ENCODE measurements at places on chromosomes 7 and 10.

DNA sequence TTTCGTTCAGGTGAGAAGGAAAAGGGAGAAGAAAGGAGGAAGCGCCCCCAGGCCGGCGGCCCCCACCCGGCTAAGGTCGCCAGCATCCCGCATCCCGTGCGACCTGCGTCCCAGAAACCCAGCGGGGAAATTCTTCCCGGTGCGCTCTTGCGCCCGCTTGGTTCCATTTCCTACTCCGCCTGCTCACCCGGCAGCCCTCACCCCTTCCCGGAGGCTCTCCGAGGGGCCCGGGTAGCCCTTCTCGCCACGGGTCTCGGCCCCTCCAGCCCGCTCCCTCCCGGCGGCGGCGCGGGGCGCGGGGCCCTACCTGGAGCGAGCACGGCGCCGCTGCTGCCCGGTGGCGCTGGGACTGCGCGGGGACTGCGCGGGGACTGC is at the start of gene PRKCQ:
Gene PRKCQ, minus strand, starts transcription at position 373 of the 375 bp plus-strand sequence. CDS start 65,141 bp downstream, outside the sequence.
- DNase-seq: no peak

GRCh38 chr10:6283655-6284054 is 80.9 kb downstream of the PFKFB3 start:
- no peak for DNase-seq

GRCh38 chr7:23520582-23520981 is 11.2 kb downstream of the TRA2A start:
- no peak for DNase-seq

DNA sequence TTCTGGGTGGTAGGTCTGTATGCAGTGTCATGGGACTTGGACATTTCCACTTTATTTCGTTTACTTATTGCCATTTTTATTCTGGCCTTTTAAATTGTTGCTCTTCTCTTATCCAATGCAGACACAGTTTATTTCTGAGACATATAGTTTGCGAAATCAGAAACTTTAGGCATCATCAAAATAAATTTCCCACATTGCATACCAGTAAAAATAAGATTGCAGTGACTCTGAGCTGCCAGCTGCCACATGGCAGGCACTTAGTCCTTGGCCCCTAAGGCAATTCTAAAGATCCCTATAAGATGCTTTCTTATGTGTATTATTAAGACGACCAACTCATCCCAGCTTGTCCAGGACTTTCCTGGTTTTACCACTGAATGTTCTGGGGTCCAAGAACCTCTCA is 81.8 kb upstream of the ANKRD1 start:
- no peak for DNase-seq

DNA sequence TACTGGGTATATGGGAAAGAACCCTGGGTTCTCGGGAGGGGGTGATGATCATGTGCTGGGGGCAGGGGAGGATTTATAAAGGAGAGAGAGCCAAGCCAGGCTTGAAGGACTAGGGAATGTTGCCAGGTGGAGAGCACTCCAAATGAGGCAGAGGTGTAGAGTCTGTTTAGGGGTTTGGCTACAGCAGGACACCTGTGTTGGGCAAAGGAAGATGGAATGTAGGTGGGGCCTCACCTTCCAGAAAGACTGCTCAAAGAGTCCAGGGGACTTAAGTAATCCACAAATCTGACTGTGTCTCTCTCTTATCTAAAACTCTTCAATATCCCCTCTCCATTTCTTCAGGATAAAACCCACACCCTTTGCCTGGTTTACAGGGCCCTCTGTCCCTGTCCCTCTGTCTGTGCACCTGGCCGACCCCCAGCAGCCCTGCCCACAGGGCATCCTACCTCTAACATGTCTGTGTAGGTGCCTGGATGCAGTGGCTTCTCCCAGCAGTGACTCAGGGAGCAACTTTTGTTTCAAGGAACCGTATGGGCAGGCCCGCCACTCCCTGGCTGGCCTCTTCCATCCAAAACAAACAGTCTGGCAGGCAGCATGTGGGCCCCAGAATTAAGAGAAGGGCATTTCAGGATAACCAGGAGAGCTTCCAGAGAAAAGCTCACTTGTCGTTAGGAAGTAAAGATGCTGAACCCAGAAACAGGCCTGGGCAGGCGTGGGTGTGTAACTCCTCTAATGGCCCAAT is 10.6 kb upstream of the PLEKHA1 start:
- no peak for DNase-seq

- DNase-seq: no peak
Observed at GRCh38 chr10:86970162-86970981, 2.1 kb downstream of the ADIRF start.

DNA sequence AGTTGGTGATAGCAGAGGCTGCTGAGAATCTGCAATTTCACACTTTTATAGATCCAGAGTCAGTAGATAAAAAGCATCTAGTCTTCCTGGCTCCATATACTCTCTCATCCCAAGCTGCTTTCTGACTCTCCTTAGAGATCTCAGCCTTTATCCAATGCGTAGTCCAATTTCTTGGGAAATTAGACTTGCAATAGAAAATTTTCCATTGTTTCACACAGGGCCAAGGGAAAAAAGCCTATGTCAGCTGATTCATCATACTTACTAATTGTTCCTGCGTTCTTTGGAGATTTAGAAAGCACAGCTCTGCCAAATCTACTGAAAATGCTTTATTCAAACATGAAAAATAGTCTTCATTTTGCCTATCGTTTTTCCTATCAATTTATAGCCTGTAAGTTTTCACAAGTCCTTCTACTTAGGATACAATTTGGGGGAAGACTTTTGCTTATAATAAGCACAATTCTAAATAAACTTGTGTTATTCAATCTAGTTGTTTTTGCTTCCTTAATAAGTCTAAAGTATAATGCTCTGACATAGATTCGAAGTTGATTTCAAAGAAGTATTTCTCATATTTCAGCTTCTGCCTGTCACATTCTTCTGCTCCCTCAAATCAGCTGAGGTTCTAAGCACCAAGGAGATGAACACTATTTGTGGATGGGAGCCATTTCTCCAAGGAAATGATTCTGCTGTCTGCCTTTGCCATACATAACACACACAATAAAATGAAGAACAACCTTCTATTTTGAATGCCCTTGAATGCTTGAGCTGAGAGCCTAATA is 165.4 kb downstream of the ADAM12 start:
- no peak for DNase-seq

DNA sequence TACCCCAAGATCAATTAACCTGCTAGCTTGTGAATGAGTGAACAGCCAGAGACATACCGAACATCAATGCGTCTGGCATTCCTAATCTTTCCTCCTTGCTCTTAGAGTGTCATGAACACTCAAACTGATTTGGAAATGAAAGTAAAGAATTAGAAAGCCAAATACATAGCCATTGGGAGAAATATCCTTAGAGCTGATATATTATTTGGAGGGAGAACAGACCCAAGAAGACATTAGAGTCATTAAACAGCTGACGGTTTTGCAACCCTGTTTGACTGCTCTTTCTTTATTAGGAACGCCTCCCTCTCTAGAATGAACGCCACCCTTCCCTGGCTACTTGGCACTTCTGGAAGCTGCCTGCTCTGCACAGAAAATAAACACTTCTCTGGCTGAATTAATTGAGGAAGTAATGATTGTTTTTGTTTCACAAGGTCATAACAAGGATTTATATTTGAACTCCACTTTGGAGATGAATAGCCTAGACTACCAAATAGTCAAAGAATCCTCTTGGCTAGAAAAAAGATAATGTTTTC is 42.8 kb downstream of the CTTNBP2 start:
- DNase-seq: no peak

DNA sequence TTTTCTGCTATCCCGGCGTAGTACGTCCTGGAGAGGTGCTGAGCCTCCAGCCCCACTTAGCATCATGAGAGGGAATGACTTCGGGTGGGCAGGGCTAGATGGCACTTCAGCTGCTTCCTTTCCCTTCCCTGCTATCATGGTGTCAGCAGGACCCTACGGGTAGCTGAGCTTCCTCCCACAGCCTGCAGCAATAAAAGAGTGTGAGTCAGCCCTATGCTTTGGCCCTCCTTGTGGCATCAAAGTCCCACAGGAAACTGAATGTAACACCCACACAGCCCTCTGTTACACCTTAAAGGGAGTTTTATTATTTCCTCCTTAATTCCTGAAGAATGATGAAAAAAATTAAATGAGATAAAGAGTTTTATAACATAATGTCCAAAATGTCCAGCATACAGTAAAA is 458.1 kb downstream of the RPS24 start:
- DNase-seq: no peak

DNA sequence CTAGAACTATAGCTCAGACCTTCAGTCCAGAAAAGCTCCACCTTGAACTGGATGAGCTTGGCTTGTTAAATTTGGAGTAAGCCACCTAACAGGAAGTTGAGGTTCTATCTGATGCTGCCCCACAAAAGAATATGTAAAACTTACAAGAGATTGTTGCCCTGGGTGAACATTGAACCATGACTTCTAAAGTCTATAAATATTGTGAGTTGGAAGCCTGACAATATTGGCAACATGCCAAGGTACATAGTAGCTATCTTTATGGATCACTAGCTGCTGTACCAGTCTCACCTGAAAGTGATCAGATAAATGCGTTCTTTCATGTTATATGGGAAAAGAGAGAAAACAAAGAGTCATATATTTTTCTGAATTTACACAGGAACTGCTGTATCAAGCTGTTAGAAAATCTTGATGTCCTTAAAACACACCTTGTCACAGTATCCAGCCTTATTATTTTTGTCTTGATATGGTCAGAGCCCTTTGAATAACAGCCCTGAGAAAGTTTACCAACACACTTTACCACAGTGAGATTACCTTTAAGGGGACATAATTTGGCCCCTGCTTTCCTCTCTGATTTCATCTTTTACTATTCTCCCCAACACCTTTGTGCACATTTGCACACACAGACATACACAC is 92.0 kb downstream of the LSMEM1 start:
- DNase-seq: no peak

GRCh38 chr10:101693651-101693977 is 1.4 kb downstream of the FBXW4 start:
- no peak for DNase-seq

DNA sequence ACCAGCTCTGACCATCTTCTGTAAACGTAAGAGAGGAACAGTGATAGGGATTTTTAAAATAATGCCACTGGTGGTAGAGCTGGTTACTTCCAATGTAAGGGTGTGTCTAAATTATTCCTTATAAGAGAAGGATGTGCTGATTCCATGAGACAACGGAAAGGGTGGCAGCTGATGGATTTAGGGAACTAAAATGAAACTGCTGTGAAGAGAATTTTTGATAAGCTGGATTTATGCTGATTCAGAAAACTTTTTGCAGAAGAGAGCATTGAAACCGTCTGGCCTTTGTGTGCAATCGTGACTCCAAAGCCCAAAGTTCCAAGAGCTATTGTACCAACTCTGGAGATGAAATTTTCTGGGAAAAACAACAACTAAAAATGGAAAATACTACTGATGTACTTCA is 301.0 kb downstream of the PRPF18 start:
- no peak for DNase-seq

- DNase-seq: no peak
Observed at GRCh38 chr10:71666639-71667386, 52.8 kb downstream of the C10orf105 start.

DNA sequence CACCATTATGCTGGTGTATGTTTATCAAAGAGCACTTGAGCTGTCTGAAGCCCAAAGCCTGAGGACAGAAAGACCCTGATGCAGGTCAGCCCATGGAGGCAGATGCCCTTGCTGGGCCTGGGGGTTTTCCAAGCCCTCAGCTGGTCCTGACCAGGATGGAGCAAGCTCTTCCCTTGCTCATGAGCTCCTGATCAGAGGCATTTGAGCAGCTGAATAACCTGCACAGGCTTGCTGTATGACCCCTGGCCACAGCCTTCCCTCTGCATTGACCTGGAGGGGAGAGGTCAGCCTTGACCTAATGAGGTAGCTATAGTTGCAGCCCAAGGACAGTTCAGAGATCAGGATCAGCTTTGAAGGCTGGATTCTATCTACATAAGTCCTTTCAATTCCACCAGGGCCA is 13.0 kb downstream of the AQP1 start:
- no peak for DNase-seq

DNA sequence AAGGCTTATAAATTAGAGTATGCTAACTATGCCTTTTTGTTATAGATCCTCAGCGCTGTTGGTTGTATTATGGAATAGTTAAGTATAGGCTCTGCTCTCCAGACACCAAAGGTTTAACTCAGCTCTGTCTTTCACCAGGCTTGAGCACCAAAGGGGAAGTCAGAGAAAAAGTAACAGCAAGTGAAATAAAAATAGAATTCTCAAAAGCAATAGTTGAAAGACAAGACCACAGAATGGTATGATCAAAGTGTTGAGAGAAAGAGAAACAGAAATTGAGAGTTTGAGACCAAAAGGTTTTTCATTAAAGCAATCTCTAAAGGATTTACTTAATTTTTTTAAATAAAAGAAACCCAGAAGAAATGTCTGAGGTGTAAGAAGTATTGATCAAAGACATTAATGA is 529.8 kb upstream of the C7orf33 start:
- no peak for DNase-seq

GRCh38 chr7:21572331-21573313 is 29.8 kb downstream of the DNAH11 start:
- DNase-seq: no peak

GRCh38 chr10:63478564-63478963 is 12.8 kb upstream of the JMJD1C start:
- DNase-seq: no peak

- DNase-seq: no peak
Observed at GRCh38 chr7:150781103-150781502, 19.1 kb downstream of the TMEM176B start.

- DNase-seq: no peak
Observed at GRCh38 chr10:86335257-86335656, 31.3 kb downstream of the GRID1 start.

DNA sequence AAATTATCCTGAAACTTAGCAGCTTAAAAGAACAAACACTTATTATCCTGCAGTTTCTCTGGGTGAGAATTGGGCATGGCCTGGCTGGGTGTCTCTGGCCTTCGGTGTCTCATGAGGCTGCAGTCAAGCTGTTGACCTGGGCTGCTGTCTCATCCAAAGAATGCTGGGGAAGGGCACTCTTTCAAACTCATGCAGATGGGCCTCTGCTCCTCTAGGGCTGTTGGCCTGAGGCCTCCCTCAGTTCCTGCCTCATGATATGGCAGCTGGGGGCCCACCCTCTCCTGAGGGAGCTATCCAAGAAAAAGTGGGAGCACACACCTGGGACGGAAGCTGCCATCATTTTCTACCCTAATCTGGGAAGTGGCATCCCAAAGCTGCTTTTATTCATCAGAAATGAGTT is 43.6 kb downstream of the DRGX start:
- DNase-seq: no peak

All from stimulated activated CD8-positive, alpha-beta memory T cell treated with anti-CD3 and anti-CD28 coated beads, Interleukin-15, amount 100 ng/mL, for 24 hours (primary cell).